ENCODE measurements at places on chromosomes 4 and X.

DNA sequence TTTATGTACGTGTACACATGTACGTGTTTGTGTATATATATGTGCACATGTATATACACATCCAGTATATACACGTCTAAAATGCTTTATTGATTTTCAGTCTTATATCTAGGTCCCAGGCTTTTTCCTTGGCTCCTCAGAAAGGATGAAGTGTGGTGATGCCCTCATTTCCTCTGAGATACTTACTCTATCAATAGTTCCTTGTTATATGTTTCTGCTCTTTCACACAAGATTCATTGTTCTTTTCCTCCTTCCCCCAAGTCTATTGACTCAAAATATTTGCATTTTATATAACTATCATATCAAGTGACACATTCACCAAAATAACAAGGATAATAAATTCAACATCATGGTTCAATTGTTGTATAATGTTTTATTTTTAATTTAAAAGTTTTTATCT is 359.2 kb downstream of the EPHA5 start:
- no peak for DNase-seq

DNA sequence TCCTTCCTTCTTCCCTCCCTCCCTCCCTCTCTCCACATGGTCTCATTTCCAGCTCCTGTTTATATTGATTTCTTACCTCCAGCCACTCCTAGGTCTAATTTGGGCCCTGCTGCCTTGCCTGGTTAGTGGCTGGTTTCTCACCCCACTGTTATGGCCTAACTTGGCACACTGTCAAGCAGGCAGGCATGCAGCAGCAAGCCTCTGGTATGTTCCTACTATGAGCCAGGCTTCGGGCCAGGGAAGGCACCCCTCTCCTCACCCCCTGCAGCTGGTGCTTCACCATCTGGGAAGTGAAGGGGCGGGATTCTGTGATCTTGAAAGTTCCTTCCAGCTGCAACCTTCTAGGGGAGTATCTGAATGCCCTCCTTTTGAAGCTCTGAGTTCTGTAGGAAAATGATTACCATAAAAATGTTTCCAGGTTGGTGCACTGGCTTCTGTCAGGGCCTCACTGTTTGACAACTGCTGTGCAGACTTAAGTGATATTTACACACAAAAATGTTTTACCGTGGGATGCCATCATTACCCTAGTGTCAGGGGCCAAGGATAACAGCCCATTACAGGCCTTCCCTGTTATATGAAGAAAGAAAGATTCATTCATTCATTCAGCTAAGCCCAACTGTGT is 10.1 kb upstream of the VMA21 start:
- no peak for DNase-seq

GRCh38 chrX:30992381-30992904 is 79.4 kb downstream of the FTHL17 start:
- no peak for DNase-seq

- DNase-seq, result no peak
These were observed 168.3 kb downstream of the TRIML1 start for GRCh38 chr4:188307591-188307990.

- DNase-seq, result no peak
These were observed 63.1 kb downstream of the FAM114A1 start for GRCh38 chr4:38930707-38931106.

GRCh38 chr4:123215536-123215935 is 181.1 kb upstream of the SPRY1 start:
- no peak for DNase-seq

DNA sequence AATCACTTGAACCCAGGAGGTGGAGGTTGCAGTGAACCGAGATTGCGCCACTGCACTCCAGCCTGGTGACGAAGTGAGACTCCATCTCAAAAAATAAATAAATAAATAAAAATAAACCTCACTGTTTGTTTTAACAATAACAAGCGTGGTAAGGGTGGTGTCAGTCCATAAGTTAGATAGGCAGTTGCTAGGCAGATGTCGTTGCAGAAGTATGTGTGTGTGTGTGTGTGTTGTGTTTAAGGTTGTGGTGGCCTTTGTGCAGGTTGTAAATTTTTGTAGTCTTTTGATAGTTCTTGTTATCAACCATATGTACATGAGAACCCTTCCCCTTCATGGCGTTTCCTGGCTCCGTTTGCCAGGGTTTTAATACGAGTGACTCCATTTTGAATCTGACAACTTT is 4.0 kb upstream of the AASDH start:
- no peak for DNase-seq

- DNase-seq, result no peak
These were observed 139.7 kb downstream of the EFHC2 start for GRCh38 chrX:44203791-44204190.

DNA sequence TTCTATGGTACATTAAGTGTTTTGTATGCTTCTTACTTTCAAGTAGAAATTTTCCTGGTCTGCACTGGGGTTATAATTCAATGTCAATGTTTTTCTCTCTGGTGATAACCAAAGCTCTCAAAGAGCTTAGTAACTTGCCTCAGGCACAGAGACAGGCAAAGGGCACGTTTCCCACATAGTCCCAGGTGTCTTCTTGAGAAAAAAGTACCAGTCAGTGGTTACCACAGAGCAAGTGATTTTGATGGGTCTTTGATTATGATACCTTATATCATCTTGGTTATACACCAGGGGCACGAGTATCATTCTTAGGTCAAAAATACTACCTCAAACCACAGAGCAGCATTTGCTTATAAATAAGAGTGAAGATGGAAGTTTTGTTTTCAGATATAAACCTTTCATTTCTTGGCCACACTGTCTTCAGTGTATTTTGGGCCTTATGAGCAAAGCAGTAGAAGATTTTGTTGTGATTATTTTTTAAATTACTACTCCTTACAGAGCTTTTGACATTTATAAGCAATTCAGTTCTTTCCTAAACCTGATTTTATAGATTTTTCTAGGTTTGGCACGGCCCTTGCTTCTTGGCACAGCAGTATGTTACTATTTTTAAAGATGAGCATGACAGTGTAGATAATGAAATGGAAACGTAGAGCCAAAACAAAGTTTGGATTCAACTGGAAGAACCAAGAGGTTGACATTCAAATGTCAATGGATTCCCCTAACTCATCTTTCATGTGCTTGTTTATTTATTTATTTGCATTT is 85.3 kb upstream of the TLL1 start:
- DNase-seq, result no peak

- no peak for DNase-seq
These were observed 978.1 kb downstream of the C4orf33 start for GRCh38 chr4:130074096-130074495.

DNA sequence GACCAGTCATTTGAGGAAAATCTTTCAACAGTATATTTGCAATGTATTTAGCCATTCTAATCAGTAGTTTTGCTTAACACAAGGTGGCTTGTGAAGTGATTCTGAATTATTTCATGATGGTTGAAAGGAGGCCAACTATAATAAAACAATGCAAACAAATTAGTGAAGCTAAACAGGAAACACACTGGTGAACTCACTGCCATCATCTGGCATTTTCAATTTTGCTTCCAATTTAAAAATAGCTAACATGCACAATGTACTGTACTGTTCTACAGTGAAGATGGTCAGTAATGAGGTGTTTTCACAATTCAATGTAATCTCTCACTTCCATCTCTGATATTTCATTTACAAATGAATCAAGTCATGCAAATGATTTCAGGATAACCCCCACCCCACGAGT is 31.1 kb downstream of the PGRMC2 start:
- no peak for DNase-seq

DNA sequence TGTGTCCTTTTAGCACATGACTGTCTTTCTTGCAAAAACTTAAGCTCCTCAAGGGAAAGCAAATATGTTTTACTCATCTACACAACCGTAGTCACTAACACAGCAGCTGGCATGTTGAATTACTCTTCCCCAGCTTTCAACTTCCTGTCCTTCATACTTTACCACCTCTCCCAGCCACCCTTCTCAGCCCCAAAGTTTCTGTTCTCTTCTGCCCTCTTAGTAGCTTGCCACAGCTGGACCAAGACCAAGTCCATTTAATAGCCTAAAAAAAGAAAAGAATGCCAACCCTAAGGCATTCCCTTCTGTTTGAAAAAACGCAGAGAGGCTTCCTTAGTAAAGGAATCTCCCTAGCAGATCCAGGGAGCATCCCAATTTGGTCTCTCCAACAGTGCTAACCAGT is 36.8 kb downstream of the SRPX2 start:
- no peak for DNase-seq

DNA sequence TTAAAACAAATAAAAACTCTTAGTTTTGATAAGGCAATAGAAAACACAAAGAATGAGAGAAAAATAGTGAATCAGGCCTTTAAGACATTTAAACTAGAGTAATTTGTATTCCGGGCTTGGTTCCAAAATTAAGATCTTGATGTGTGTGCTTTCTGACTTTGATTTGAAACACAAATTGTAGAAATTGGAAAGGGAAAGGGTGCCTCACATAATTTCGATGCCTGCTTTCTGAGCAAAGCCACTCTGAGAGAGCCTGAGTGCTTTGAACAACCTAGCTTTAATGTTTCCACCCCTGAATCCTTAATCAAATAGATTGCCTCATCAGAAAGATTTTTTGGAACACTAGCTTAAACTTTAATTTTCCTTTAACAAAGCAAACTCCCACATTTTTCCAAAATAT is 666.8 kb downstream of the PCDH18 start:
- no peak for DNase-seq

DNA sequence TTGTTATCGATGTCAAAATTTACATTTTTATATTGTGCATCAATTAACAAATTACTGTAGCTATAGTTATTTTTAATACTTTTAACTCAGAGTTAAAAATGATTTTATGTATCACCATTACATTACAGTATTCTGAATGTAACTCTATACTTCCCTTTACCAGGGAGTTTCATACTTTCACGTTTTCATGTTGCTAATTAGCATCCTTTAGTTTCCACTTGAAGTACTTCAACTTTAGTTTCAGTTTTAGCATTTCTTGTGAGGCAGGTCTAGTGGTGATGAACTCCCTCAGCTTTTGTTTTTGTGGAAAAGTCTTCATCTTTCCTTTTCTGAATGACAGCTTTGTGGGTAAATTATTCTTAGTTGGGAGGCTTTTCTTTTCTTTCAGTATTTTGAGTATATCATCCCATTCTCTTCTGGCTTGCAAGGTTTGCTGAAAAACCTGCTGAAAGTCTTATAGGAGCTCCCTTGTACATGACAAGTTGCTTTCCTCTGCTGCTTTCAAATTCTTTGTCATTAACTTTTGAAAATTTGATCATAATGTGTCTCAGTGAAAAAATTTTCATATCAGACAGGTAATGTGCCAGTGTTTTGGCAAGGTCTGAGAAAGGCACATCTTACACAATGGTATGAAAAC is 9.8 kb upstream of the CISD2 start:
- no peak for DNase-seq

DNA sequence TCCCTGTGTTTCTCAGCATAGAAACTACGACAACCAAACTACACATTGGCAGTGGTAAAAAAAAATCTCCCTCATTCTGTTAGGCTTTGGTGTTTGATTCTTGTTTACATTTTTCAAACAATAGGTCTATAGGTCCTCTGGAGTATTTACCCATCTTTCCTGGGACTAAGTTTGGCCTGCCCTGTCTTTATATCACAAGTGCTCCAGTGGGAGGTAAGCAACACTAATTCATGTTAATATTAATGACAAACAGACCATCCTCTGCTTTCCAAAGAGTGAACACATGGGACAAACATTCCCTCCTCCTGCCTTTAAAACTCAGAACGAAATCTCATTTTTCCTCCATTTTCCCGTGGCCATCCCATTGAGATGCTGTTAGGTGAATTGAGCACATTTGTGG is 514.1 kb upstream of the INTU start:
- no peak for DNase-seq

DNA sequence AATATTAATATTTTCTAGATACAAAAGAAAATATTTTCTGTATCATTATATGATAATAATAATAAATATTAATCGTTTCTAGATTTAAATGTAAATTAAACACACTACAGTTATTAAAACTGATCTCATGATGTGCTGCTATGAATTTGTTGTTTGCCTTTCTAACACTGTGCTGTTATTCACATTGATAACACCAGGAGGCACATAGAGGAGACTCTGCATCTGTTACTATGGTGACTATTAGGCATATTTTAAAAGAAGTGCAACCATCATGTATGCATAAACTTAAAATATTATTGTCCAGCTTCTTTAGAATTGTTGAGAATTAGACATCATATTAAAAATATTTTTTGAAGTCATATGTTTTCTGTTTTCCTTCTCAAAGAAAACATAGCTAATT is 11.8 kb upstream of the PDGFC start:
- DNase-seq, result no peak
